ENCODE measurements at places on chromosomes 11 and 22.

DNA sequence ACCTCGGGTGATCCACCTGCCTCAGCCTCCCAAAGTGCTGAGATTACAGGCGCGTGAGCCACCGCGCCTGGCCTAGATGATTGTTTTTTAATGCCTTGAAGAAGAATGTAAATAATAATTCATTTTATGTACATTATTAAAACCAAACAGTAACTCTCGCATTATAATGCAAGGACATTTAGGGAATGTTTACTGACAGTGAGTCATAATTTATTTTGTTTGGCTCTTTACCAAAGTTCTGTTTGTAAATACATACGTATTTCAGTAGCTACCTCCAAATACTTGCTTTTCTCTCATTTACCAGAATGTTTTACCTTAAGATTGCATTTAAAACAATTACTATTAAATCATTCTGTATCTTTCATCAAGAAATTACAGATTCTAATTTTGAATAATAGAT, 3.0 kb downstream of the RAB39A start:
- no peak for DNase-seq

DNA sequence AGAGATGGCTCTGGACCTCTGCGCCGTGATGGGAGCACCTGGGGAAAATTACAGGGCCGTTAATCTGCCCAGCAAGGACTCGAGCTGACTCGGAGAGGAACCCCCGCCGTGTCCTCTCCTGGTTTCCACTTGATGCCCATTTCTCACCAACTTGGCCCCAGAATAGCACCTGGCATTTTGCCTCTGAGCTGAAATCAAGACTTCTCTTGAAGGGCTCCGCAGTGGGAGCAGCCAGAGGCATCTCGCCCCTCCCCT, 19.0 kb upstream of the CABP7 start:
- no peak for DNase-seq

GRCh38 chr11:8095806-8096522, 15.0 kb downstream of the TUB start:
- DNase-seq = no peak

GRCh38 chr11:44607319-44607962, 42.0 kb downstream of the CD82 start:
- DNase-seq = no peak

DNA sequence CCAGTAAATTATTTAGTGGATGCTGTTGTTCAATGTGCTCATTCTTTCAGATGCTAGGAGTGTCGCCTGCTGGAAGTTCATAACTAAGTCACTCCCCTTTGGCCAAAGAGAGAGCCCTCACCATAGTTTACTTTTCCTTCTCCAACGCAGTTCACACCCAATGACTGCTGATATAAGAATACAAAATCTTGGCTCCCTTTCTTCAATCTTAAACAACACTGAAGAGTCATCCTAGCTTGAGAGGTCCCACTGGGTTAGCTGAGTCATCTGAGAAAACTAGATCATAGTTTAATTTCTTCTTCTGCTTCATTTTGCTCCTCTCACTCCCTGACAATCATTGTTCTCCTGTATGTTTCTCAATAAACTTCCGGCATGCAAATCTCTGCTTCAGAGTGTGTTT, 5.4 kb upstream of the OR52L1 start:
- no peak for DNase-seq

DNA sequence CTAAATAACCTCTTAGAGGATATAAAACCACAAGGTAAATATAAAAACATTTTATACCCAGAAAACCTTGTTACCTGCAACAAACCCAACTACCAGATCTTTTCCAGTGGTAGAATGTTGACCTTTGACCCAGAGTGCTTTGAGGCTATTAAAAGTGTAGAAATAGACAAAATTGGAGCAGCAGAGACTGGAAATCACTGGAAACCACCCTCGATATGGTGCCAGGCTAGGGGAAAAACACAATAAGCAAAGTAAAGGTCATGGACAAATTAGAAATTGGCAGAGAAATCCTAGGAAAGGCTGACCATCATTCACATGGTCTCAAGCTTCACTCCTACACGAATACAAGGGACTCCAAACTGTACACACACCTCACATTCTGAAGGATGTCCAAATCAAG, 26.7 kb downstream of the SLC25A17 start:
- DNase-seq = no peak

GRCh38 chr11:118625036-118625690, 17.7 kb downstream of the PHLDB1 start:
- no peak for DNase-seq

DNA sequence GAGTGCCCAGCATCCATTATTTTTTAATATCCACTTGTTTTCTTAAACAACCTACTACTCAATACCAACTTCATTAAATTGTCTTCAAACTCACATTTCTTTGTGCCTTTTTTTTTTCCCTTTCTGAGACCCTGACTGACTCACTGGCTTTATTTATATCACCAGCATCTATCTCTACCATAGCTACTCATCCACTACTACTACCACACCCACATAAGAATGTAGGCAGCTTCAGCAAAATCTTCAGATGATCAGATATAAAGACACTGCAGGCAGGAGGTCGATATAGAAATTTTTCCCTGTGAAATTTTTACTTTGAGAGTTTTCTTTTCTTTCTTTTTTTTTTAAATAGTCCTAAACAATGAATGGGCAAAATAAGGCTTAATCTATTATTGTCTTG, 2.2 kb downstream of the OR56B1 start:
- no peak for DNase-seq

DNA sequence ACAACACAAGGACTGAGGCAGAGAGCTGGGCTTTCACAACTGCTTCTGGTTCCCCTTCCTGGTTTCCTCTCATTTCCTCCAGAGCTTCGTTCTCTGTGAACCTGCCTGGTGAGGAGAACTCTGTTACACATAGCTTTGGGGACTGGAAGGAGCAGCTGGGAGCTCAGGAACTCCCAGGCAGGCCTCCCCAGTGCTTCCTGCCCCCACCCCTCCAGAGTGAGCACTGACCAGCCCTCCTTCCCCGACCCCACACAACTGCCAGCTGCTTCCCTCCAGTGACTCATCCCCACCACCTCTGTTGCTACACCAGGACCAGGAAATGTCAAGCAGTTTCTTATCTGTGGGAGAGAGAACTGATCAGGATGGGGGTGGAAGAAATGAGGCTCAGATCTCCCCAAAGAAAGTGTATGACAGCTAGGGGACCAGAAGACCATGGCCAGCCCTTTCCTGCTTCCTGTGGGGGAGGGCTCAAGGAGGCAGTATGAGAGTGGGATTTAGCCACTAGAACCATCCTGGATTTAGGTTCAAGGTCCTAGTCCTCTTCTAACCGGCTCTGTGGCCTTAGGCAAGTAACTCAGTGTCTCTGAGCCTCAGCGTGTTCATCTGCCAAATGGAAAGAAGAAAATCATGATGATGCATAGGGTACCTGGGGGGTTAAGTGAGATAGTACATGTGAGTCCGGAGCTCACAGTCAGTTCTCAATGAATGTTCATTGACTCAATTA, 4.5 kb upstream of the TP53I11 start:
- no peak for DNase-seq

DNA sequence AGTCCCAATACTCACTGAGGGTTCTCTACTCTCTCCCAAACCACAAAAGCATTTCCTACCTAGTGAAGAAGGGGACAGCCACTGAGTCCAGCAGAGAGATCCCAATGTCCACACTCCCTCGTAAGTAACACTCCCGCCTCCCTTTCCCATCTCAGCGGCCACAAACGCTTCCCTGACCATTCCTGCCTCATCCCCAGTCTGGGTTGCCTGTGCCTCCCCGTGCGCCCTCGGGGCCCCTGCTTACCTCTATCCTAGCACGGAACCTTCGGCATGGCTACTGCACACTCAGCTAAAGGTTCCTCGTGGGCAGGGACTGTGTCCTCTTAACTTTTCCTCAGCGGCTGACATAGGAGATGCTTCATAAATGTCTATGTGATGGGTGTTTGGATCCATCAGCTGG, 1.5 kb downstream of the UPK2 start:
- DNase-seq = no peak

DNA sequence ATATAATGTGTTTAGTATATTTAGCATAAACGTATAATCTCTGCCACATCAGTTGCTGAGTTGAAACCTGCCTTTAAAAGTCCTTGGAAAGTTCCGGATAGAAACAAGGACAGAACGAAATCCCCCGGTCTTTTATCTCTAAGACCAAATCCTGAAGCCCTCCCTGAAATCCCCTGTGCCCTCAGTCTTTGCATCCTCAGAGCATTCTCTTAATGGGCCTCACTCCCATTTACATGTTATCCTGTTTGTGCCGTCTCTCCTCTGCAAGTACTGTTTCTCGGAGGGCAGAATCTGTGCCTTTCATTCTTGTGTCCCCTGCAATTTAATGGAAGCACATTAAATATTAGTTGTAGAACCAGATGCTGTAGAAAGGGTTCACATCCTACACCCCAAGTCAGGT, 56.0 kb downstream of the ZNRF3 start:
- DNase-seq = no peak

GRCh38 chr22:48242461-48242864, 1480.0 kb downstream of the TBC1D22A start:
- DNase-seq = no peak

- no peak for DNase-seq
Observed at GRCh38 chr11:29914203-29914930, 102.5 kb downstream of the KCNA4 start.

GRCh38 chr11:113974741-113975470, at the start of gene HTR3A:
Gene HTR3A (plus strand): TSS chr11:113975108. CDS start chr11:113975326, 218 bp downstream.
- no peak for DNase-seq

DNA sequence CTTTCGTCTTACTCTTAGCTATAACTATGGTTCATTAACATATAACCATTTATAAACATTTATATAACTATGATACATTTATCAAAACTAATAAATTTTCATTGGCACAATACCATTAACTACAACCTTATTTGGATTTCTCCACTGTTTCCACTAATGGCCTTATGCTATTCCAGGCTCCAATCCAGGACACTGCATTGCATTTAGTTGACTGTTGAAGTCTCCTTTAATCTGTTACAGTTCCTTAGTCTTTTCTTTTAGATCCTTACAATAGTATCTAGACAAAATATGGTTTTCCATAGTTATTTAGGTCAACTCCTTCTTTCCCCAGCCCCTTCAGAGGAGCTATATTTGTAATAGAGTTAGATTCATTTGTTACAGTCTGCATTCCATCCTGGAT, 47.2 kb downstream of the CCDC34 start:
- no peak for DNase-seq

- DNase-seq = no peak
Observed at GRCh38 chr22:38088629-38089473, 4.9 kb upstream of the SLC16A8 start.

DNA sequence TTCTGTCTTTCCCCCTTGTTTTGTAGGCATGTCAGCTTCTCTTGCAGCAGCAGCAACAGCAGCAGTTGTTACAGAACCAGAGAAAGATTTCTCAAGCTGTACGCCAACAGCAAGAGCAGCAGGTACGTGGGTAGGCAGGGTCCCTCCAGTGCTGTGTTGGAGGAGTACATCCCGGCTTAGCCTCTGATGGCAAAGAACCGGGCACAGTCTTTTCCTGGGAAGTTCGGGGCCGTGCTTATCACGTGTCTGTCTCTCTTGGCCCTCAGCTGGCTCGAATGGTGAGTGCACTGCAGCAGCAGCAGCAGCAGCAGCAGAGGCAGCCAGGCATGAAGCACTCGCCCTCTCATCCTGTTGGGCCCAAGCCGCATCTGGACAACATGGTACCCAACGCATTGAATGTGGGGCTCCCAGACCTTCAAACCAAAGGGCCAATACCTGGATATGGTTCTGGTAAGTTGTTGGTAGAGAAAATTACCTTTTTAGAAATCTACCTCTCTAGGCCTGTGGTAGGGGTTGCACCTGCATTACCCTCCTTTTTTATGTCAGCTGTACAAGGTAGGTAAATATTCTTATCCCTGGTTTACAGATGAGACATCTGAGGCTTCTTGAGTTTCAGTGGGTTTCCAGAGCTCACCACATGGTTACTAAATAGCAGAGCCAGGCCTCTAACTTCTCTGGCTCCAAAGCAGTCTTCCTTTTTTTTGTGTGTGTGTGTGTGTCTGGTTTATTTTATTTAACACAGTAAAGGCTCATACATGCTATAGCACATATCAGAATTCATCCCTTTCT, 45.2 kb upstream of the ADSL start:
- no peak for DNase-seq

DNA sequence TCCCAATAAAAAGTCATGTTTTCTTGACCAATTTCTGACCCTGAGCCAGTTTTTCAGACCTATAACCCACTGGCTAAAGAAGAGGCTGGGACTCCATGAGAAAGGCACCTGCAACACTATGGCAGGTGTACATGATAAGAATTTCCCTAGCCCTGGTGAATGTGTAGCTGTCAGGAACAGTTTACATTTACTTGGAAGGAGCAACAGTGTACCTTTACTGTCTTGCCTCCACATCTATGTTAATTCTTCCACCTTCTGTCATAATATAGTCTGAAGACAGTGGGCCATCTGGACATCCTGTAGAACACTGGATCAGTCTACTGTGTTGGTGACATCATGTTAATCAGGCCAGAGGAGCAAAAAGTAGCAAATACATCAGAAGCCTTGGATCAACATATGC, 72.1 kb upstream of the CD82 start:
- DNase-seq = no peak

- DNase-seq = peak; percentile 28
Observed at GRCh38 chr22:38824585-38824984, 19.2 kb downstream of the NPTXR start.

DNA sequence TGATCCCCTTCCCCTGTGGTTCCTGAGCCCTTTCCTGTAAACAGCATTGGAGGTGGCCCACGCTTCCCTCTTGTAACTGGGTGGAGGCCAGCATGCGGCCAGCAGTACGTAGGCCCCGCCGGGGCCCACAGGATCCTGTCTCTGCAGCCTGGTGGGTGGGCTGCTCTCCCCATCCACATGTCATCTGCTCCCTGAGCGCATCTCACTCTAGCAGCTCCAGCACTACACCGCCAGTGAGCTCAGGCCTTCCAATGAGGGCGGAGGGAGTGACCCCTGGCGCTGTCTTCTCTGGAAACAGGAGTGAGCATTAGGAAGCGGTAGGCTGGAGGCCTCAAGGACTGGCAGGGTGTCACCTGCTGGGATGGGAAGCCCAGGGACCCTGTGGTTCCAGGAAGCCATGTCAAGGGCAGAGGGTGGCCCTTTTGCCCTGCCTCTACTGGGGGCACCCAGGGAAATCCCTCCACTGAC, 363.9 kb downstream of the TBC1D22A start:
- no peak for DNase-seq

Measured in central memory CD4-positive, alpha-beta T cell (primary cell).